ENCODE measurements at places on chromosomes 1 and 21.

GRCh38 chr1:52667984-52668383 lies 30.2 kb downstream of the COA7 start:
- no peak for DNase-seq

- DNase-seq: no peak
These were observed 9.0 kb downstream of the TRIM67 start for GRCh38 chr1:231170875-231171274.

DNA sequence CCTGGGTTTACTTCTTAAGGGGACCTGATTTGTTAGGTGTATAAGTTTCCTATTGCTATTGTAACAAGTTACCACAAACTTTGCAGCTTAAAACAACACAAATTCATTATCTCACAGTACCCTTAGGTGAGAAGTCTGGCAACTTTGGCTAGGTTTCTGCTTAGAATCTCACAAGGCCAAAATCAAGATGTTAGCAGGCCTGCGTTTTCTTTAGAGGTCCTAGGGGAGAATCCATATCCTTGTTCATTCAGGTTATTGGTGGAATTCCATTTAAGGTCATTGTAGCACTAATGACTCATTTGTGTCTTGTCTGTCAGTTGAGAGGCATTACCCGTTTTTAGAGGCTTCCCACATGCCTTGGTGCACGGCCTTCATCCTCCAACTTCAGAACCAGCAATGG lies 8.2 kb upstream of the SH2D1B start:
- no peak for DNase-seq

DNA sequence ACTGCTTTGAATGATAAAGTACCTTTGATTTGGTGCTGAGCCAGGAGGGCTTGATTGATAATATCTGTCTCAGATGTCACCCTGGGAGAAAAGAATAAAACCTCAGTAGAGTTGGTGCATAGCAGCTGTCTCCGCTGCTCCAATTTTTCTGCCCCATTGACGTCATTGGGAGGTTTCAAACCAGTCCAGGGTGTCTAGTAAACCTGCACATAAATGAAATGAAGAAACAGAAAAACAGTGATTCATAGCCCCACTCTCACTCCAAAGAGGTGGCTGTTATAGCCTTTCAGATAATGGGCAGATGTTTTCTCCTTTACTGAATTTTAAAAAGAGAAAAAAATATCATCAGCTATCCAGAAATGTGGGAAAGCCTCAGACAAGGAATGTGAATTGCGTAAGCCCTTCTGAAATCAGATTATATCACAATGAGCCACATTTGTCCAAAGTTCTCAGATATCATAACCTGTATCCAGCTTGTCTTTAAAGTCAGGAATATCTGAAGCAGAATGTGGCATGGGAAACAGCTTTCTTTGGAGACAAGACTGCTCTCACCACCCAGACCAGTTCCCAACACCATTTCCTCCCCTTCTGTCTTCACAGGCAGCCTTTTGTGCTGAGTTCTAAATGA lies 351.3 kb upstream of the SGIP1 start:
- DNase-seq: no peak

DNA sequence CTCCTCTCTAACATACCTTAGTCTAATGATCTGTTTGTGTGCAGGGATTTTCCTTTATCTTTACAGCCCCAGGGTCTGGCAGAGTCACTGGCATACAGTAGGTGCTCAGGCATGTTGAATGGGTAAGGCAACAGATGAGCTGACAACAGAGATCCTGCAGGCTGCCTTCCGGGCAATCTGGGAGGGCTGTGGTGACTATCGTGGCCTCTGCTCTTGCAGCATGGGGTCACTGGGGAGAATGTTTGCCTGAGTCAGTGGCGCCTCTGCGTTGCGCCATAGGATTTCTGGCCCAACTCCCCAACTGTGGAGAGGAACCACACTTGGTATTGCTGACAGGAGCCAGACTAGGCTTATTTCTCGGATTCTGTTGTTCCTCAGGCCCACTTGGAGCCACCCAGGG lies 93.8 kb downstream of the LAMC2 start:
- DNase-seq: no peak

DNA sequence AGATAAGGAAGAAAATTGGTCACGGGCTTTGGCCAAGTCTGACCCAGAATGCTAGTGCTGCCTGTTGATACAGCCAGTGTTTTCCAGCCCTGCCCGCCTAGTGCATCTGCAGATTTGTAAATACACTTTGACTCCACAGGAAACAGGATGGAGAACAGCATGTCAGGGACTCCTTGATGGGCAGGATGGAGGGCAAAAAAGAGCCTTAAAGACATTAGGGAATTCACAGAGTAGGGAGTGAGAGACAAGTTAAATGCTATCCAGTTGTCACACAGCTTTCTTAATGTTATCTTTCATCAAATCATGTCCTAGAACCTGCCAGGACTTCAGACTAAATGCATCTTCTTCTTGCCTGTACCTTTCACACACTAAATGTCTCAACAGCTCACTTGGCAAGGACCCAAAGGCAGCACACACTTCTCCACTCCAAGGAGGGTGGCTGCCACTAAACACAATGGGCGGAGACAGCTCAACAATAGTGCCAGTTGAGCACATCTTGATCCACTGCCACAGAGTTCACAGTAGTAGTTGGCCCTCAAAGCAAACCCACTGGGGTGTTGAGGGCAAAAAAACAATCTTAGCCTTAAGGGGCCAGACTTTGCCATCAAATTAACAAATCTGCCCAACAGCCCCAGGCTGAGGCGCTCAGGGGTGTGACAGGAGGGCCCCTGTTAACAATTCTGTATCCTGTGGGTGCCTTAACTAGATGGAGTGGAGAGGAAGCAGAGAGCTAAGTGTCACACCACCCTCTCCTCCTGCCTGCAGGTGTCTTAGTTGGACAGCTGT lies 2.7 kb downstream of the HIVEP3 start:
- DNase-seq: no peak

- DNase-seq: no peak
These were observed 2.9 kb upstream of the EDN2 start for GRCh38 chr1:41487126-41488039.

- DNase-seq: no peak
These were observed 14.6 kb downstream of the SLC35E2B start for GRCh38 chr1:1677718-1678580.

GRCh38 chr1:221772117-221772516 lies 30.2 kb upstream of the DUSP10 start:
- DNase-seq: no peak

DNA sequence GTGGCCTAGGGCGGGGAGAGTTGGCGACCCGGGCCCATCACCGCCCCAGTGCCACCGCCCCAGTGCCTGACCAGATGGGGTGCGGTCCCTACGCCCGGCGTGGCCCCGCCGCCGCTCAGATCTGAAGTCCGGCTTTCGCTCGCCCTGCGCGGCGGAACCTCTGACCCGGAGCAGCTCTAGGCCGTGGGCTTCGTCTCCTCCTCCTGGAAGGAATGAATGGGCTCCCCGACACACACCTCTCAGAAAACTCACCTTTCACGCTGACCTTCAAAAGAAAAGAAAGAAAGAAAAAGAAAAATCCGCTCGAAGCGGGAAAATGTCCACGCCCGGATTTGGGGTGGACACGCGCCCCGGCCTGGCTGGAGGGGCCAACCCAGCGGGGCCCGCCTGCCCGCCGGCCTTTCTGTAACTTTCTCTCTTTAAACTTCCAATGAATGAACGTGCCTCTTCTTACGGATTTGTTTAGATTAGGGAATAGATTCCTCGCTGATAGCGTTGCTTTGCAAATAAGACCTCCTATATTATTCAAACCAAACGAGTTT lies 5.4 kb upstream of the SIM2 start:
- DNase-seq: no peak

DNA sequence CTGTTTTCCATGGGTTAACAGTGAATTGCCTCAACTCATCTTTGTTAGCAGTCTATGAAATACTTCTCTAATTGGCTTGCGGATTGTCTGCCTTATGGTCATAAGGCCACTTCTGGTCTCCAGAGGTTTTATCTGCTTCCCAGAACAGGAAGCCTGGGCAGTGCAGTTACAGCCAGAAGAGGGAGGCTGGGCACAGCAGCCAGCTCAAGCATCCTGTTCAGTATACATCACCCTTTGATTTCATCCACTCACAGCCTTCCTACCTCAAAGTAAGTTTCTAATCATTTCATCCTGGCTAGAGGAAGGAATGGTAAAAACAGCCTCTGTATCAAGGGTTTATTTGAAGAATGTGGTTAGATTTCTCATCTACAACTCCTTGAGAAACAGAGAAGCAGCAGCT lies 311.5 kb upstream of the DEPDC1 start:
- no peak for DNase-seq

DNA sequence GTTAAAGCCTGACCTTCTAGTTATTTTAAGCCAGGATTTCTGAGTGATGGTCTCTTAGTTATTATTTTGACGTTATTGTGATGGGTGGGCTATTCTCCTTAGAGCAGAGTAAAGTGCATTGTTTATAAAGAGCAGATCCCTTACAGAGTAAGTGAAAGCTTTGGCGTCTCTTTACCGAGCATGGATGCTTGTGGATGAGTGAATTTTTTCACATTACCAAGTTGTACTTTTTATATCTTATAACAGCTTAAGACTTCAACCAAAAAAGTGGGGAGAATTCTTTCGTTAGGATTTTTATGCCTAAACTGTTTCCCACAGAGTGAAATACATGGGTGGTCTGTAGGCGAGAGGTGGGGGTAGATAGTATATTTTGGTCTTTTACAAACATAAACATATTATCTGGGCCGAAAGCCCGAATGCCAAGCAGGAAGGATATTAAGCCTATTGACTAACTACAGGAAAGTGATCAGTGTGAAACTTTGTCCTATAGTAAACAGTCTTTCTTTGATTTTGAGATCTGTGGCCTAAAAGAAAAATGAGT lies 279.1 kb upstream of the C1orf105 start:
- no peak for DNase-seq

DNA sequence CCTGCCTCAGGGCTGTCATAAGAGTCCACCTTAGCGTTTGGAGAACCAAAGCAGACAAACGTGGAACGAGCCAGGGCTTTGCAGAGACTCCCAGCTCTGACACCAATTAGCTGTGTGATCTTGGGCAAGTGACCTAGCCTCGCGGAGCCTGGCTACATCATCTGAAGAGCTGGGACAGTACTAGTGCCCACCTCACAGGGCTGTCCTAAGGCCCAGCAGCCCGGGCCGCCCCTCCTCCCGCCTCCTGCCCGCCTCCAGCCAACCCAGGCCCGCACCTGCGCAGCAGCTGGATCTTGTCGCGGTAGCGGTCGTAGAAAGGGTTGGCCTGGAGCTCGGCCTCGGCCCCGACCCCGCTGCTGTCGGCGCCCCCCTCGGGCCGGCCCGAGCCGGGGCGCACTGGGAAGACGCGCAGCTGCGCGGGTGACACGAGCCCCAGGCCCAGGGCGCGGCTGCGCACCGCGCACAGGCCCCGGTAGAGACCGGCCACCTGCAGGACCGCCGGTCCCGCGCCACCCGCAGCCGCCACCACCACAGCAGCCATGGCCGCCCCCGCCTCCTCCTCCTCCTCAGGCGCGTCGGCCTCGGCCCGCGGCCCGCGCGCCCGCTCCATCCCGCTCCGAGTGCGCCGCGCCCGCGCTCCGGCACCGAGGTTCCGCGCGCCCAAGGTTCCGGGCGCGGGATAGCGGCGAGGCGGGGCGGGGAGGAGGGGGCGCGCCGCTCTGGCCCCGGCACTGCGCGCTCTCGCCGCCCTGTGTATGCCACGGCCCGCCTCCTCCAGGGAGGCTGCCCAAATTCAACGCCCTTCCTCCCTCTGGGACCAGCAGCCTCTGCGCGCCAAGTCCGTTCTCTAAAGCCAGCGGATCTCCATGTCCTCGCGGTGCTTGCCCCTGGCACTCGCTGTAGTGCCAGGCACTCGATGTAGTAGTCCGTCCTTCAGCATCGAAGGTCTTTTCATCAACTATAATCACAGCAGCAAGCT lies at the start of gene ATPAF1:
TSS of gene ATPAF1 (minus strand) at position 583 of the 979 bp plus-strand sequence. CDS start at position 541, 42 bp downstream.
- DNase-seq: peak; percentile 82

DNA sequence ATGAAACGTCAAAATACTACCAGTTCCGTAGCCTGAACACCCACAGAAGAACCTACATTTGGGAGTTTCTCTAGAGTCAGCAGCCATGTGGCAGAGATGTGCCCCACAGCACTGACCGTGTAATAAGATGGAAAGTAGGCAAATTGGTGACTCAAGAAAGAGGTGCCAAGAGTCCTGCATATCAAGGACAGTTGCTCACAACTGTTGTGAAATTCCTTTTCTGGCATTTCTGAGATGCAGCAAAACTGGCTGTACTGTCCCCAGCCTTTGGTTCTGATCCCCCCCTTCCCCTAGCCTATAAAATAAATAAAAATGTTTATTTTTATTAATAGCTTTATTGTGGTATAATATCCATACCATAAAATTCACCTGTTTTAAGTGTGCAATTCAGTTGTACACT lies 324.0 kb downstream of the PCP4 start:
- DNase-seq: no peak

DNA sequence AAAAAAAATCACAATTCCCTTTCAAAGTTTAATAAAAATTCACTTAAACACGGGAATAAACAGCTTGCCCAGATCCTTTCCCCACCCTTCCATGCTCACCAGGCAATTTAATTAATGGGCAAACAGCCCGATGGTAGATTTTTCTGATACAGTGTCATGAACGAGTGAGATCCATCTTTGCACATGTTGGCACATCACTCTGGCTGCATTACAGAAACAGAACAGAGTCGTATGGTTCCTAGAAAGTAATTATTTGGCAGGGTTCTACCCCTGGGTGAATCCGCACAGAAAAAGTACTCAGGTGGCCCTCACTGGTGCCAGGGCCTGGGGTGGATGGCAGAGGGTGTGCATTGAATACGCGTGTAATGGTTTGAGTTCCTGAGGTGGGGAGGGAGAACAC lies 24.6 kb upstream of the OVAAL start:
- no peak for DNase-seq

DNA sequence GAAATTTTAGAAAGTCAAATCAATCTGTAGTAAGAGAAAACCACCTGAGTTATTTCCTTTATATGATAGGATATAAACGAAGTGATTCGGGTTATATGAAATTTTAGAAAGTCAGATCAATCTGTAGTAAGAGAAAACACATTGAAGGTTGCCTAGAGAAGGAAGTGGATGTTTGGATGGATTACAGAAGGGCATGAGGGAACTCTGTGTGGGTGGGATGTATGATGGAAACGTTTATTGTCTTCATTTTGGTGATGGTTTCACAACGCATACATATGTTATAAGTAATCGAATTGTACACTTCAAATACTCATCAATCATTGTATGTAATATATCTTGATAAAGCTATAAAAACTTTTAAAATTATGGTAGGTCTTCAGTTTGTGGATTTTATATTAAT lies 5.1 kb downstream of the CR1 start:
- DNase-seq: no peak

DNA sequence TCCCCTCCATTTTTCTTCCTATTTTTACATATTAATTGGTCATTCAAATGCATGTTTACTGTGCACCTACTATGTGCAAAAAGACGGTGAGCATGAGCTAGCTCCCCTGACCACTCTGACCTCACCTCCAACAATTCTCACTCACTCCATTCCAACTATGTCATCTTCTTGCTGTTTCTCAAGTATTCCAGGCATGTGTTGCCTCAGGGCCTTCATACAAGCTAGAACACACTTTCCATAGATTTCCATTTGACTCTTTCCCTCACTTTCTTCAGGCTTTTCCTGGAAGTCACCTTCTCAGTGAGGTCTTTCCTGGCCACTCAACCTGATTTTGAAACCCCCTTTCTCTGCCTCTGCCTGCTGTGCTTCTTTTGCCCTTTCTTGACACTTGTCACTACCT lies 32.6 kb downstream of the CHIA start:
- no peak for DNase-seq
